ENCODE measurements at places on chromosomes 4 and X.

DNA sequence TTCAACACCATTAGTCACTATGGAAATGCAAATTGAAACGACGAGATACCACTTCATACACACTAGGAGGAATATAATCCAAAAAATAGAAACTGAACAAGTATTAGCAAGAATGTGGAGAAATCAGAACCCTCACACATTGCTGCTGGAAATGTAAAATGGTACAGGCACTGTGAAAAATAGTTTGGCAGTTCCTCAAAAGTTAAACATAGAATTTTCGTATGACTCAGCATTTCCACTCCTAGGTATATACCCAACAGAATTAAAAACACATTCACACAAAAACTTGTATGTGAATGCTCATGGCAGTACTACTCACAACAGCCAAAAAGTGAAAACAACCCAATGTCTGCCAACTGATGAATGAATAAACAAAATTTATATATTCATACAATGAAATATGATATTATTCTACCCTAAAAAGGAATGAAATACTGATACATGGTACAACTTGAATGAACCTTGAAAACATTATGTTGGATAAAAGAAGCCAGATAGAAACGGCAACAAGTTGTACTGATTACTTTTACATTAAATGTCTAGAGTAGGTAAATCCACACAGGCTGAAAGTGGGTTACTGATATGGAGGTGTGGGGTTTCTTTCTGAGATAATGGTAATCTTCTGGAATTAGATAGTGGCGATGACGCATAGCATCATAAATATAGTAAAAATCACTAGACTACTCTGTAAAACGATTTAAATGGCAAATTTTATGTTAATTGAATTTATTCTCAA is 22.3 kb downstream of the TEC start:
- no peak for DNase-seq

DNA sequence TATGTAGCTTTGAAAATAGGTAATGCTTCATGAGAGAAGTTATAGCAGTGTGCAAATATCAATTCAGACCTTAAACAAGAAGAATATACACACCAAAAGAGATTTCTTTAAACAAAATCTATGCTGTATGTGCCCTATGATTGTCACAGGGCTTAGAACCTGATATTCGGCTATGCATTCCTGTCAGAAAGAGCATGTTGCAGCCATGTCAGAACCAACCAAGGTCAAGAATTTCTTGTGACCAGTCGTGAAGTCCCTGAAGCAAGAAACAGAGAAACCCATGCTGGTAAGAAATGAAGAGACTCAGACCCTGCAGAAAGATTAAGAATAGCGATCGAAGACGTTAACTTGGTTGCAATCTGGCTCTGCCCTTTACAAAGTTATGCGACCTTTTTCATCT is 210.3 kb upstream of the SPIN4 start:
- DNase-seq = no peak

- no peak for DNase-seq
Measured at GRCh38 chrX:42567268-42567667, 210.7 kb downstream of the PPP1R2C start.

- DNase-seq = no peak
Measured at GRCh38 chr4:75194180-75194579, 261.3 kb downstream of the PARM1 start.

- no peak for DNase-seq
Measured at GRCh38 chrX:119694601-119695534, 1.9 kb upstream of the SEPTIN6 start.

- no peak for DNase-seq
Measured at GRCh38 chr4:1855333-1856070, 454 bp downstream of the LETM1 start.

GRCh38 chr4:10569491-10569890 is 112.3 kb upstream of the ZNF518B start:
- DNase-seq = no peak

- no peak for DNase-seq
Measured at GRCh38 chrX:4547213-4547836, 833.9 kb upstream of the PRKX start.

DNA sequence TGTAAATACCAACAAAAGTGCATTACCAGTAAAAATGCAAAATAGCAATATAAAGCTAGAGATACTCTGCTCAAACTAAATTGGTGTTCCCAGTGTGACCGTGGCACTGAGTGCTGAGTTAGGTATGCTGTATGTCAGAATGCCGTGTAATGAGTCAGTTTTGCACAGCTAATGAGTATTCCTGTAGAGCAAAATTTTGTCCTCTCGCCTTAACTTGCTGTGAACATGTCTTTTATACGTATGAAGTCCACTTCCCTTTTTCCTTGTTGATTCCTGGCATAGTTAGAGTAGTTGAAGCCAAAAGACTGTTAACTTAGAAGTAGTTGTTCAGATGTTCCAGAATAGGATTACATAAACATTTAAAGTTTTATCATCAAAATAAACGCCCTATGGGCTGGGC is 11.5 kb downstream of the DCLK2 start:
- no peak for DNase-seq

DNA sequence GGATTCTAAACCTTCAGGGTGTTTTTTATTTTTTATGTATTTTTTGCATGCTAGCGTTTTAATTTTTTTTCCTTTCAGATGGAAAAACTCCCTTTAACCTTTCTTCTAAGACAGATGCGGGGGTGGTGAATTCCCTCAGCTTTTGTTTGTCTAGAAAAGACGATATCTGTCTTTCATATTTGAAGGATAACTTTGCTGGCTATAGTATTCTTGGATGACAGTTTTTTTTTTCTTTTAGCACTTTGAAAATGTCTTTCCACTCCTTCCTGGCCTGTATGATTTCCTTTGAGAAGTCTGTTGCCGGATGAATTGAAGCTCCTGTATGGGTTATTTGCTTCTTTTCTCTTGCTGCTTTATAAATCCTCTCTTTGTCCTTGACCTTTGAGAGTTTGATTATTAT is 26.6 kb downstream of the PSAPL1 start:
- DNase-seq = no peak

DNA sequence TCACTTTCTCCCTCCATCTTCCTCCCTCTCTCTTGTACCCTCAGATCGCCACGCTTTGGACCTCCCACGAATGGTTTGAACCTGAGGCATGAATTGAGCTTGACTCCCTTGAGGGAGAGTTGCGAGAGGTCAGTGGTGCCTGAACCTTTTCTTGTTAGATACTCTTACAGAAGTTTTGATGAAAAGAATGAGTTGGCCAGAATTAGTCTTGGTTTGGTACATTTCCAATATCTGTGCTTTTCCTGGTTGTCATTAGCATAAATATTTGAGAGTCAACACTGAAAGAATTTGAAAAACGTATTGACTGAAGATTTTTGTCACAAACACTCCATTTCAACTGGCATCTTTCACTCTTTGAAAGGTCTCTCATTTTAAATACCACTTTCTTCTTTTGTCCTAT is 510.6 kb upstream of the DIPK2B start:
- DNase-seq = no peak

GRCh38 chrX:16592194-16592770 is 57.7 kb upstream of the S100G start:
- DNase-seq = no peak

GRCh38 chr4:55604996-55605395 is 13.0 kb upstream of the PDCL2 start:
- DNase-seq = no peak

DNA sequence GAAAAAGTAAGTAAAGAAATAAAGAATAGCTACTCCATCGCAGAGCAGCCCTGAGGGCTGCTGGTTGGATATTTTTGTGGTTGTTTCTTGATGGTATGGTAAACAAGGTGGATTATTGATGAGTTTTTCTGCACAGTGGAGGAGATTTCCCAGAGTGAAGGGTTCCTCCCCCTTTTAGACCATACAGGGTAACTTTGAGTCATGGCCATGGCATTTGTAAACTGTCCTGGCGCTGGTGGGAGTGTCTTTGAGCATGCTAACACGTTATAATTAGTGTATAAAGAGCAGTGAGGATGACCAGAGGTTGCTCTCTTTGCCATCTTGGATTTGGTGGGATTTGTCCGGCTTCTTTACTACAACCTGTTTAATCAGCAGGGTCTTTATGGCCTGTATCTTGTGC is 128.2 kb downstream of the ASMT start:
- DNase-seq = no peak

DNA sequence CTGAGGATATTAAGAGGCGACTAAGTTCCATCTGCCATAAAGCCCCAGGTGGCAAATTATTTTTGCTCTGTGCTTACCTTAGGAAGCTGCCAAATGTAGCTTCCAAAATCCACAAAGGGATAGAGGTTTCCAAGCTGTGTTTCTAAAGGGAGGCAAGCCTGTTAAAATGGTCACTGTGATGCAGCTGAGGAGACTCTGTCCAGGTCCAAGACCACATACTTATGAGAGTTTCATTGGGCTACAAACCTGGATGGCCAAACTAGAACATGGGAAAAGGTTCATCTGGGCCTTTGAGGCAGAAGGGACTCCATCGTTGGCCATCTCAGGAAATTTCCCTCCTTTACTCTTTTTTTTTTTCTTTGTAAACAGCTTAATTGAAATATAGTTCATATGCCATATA is 306.9 kb upstream of the FGF13 start:
- DNase-seq = no peak

GRCh38 chrX:42075032-42075431 is 151.7 kb upstream of the CASK start:
- DNase-seq = no peak

DNA sequence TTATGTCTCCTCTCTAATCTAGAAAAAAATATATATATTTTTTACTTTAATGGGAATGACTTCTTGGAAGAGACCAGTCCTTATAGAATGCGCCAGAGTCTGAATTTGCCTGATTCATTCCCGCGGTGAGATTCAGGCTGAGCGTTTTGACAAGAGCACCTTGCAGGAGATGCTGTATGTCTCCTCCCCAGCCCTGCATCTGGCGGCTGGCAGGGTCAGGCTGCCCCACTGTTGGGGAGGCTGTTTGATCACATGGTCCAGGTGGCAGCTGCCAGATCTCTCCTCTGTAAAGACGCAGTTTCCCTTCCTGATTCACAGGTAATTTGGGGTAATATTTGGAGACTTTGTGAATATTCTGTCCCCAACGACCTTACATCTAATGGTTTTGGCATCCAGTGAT is 9.7 kb downstream of the PDZD4 start:
- no peak for DNase-seq

GRCh38 chr4:151150821-151151580 is 51.6 kb downstream of the RPS3A start:
- no peak for DNase-seq

DNA sequence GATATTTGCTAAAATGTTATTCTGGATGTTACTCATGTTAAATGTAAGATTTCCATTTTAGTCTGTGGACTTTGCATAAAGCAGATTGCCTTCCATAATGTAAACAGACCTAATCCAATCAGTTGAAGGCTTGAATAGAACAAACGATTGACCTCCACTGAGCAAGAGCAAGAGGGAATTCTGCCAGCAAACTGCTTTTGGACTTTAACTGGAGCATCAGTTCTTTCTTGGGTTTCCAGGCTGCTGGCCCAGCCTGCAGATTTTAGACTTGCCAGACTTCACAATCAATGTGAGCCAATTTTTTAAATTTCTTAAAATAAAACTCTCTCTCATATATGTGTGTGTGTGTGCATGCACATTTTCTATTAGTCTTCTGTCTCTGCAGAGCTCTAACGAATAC is 1248.8 kb downstream of the ADGRL3 start:
- DNase-seq = no peak

GRCh38 chrX:69162361-69162865 is 2.8 kb downstream of the PJA1 start:
- DNase-seq = no peak

- no peak for DNase-seq
Measured at GRCh38 chr4:90842960-90843359, 715.8 kb downstream of the CCSER1 start.

DNA sequence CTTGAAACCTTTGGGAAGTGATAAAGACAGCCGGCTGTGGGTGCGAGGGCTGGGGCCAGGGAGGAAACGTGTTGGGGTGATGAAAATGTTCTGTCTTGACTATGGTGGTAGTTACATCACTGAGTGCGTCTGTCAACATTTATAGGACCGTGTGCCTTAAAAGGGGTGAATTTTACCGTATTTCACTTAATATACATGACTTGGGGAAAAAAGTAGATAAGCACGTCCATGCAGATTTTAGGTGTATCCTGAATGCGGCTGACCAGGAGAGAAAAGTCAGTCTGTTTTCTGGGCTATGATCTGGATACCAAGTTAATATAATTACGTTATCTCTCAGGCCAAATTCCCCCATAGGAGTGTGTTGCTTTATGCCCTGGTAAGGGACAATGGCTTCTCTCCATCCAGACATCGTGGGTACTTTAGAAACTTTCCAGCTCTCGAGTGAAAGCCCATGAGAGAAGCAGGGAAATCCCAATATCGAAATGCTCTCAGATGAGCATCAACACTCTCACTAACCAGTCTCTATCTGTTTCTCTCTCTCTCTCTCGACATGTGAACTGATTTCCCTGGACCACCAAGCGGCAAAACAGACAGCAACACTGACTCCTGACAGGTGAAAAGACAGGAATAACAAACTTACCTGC is 71.5 kb downstream of the IRF2 start:
- DNase-seq = no peak

DNA sequence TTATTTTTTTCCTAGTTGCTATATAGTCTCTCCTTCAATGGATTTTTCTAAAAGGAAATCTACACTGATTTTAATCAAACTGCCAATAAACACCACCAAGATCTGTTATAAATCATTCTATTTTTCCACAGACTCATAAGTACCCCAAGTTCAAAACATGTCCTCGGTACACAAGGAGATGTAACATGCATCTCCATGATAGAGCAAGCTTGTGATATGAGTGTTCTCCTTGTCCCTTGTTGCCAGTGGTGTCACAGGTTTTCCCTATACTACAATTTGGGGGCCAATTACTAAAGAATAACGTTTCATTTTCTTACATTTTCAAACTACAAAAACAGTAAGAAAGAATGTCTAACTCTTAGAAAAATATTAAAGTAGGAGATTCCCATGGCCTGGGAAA is 491 bp downstream of the ARHGEF6 start:
- no peak for DNase-seq

DNA sequence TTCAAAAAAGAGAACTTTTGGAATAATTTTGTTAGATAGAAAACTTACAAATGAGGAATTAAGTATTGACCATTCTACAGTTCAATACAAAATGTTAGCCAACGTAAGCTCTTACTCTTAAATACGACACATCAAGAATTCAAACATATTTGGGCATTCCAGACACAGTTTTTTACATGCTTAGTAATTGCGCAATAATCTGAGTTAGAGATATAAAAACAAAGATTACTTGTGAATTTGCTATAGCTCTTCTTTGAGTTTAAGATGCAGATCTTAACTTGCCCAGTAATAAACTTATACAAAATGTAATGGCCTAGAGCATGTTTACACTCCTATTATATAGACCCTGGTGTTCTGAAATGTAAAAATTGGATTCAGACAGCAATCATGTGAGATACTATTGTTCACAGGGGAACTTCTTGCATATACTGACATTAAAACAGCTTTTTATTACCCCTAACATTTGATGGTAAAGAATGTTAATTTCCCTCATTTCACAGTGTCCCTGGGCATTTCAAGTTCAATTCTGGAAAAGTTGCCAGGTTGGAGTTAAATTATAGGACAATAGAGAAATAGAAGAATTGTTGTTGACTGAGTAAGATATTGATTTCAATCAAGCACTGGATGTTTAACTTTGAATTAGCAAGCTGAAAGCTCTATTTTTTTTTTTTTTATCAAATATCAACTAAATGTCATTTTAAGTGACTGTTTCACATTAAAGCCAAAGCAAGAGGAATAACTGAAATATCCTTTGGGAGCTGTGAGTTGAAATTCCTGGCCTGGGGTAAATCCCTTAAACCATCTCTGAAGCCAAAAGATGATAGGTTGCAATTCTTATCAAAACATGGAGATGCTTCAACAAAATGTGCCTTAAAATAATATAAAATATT is 910 bp downstream of the HPGDS start:
- DNase-seq = no peak

GRCh38 chr4:136562834-136563233 is 969.5 kb downstream of the PCDH18 start:
- DNase-seq = no peak

Data from cardiac septum (tissue), 1 donor.